T-helper 9 cell (primary cell): ENCODE measurements at places on chromosomes 11 and 22.

GRCh38 chr22:46148816-46149511, 1.4 kb upstream of the PPARA start:
- no peak for DNase-seq

- DNase-seq, result no peak
These were observed 89.5 kb downstream of the ME3 start for GRCh38 chr11:86582898-86583297.

- DNase-seq, result no peak
These were observed 4.3 kb upstream of the CCND1 start for GRCh38 chr11:69636512-69637197.

- DNase-seq, result no peak
These were observed 163.1 kb upstream of the PGR start for GRCh38 chr11:101292661-101293240.

DNA sequence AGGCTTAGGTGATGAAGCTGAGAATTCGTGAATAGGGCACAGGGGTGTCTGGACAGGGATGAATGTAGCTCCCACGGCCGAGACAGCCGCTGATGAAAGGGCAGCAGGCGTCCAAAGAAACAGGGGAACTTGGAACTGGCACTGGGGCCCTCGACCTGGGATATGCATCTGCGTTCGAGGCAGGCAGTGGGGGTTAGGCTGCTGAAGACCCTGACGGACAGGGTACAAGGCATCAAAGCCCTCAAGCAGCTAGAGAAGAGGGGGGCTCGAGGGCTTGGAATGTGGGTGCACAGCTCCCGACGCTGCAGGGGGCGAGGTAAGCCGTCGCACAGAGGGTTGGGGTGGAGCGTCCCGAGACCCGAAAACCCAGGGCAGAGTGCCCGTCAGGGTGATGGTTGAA, 6.9 kb upstream of the SYT8 start:
- DNase-seq, result no peak

GRCh38 chr11:80144897-80145594, 704.2 kb upstream of the TENM4 start:
- DNase-seq, result no peak

DNA sequence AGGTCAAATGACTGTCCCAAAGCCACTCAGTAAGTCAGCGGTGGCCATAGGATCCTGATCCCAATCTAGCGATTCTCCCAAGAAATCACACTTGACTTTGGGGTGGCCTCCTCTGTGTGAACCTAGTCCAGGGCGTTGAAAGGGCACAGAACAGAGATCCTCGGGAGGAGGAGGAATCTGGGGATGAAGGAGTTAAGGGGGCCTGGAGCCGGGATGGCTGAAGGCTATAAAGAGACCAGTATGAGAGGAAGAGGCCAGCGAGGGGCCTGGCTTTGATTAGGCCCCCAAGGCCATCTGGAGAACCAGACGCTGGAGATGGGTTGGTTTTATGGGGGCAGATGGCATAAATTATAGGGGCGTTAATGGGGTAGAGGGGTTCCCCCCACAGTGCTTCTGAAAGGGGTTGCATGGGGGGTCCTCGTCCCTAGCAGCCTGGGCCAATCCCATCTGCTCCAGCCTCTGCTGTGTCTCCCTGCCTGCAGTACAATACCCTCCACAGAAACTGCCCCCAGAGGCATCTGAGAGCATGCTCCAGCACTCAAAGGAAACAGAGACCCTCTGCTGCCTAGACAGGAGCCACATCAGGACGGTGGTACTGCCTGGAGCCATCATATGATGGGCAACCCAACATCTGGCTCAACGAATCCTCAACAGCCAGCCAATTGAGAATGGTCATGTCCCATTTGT, 35.2 kb upstream of the TRIM29 start:
- DNase-seq, result no peak

DNA sequence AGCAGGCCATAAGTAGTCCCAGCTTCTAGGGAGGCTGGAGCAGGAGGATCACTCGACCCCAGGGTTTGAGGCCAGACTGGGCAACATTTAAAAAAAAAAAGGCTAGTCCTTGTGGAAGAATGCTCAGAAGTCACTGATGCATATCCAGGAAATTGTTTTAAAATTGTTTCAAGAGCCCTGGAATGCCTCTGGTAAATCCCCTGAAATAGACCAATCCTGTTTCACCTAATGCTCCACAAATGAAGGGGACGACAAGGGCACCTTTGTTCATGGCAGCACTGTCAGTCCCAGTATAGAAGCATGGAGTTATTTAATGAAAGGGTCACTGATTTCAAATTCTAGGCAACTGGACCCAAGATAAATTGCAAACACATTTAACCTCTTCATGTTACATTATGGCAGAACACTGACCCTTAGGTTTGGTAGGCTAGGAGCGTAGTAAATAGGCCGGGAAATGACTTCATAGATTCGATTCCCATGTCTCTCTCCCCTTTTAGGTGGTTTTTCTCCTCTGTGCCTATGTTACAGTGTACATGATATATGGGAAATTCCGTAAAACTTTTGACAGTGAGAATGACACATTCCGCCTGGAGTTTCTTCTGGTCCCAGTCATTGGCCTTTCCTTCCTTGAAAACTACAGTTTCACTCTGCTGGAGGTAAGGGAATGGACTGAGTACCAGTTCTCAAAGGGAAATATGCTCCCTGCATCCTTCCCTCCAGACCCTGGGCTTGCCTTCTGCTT, 11.4 kb downstream of the KDELR3 start:
- no peak for DNase-seq

DNA sequence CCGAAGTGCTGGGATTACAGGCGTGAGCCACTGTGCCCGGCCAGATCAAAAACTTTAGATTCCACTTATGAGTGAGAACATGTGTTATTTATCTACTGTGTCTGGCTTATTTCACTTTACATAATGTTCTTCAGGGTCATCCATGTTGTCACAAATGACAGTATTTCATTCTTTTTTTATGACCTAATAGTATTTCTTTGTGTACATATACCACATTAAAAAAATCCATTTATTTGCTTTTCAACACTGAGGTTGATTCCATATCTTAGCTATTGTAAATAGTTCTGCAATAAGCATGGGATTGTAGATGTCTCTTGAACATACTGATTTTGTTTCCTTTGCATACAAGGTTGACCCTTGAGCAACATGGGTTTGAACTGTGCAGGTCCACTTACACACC, 13.2 kb upstream of the SCGB1D1 start:
- DNase-seq, result no peak

DNA sequence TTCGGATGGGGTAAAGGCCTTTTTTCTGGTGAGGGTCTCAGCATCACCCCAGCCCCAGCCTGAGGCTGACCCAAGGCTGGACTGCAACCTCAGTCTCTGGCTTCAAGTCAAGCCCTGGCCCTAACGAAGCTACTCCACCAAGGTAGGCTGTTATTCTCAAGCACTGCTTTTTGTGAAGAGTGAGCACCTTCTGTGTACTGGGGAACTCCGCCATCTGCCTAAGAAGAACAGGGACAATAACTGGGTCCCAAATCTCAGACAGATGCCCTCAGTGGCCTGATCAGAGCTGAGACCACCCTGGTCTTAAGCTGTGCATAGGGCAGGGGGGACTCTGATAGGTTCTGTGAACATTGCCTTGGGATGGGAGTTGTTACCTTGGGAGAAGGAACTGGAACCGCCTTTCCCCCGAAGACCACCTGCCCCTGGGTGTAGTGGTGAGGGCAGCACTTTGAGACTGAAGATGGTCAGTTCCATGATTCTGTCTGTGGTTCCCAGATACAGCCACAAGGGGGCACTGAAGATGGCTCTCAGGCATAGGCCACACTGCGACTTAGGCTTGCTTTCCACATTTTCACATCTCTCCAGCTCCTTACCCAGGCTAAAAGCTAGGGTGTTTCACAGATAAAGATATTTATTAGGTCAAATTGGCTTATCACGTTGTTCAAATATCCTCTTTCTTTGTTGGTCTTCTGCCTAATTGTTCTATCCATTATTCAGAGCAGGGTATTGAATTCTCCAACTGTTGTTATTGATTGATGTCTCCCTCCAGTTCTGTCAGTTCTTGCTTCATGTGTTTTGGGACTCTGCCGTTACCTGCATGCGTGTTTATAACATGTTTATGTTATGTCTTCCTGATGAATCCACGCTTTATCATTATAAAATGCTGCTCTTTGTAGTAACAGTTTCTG, 11.8 kb upstream of the UVRAG start:
- DNase-seq, result peak; percentile 63

DNA sequence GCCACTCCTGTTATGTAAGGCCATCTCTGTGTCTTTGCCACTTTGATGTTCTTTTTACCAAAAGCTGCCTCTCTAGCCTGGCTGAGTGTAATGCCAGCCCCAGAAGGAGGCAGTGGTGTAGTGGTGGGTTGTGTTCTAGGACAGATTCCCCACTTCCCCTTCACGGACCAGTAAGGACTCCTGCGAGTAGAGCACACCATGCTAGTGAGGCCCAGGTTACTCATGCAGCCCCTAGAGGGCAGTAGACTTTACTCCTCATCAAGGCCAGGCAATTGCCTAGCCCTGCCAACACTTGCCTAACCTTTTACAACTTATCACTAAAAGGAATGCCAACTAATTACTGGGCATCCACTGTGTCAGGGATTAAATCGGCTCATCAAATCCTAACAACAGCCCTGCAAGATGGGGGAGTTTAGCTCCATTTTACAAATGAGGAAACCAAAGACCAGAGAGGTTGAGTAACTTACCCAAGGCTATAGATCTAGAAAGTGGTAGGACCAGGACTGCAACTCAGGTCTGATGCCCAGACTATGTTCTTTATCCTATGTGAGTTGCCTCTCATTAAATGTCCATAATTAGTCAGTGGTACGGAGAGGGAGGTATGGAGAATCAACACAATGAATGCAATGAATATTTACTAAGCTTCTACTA, 75.3 kb downstream of the APIP start:
- no peak for DNase-seq

GRCh38 chr11:17684550-17684949, 34.8 kb upstream of the MYOD1 start:
- no peak for DNase-seq

GRCh38 chr11:125724125-125724524, 22.0 kb upstream of the PATE1 start:
- DNase-seq, result no peak

DNA sequence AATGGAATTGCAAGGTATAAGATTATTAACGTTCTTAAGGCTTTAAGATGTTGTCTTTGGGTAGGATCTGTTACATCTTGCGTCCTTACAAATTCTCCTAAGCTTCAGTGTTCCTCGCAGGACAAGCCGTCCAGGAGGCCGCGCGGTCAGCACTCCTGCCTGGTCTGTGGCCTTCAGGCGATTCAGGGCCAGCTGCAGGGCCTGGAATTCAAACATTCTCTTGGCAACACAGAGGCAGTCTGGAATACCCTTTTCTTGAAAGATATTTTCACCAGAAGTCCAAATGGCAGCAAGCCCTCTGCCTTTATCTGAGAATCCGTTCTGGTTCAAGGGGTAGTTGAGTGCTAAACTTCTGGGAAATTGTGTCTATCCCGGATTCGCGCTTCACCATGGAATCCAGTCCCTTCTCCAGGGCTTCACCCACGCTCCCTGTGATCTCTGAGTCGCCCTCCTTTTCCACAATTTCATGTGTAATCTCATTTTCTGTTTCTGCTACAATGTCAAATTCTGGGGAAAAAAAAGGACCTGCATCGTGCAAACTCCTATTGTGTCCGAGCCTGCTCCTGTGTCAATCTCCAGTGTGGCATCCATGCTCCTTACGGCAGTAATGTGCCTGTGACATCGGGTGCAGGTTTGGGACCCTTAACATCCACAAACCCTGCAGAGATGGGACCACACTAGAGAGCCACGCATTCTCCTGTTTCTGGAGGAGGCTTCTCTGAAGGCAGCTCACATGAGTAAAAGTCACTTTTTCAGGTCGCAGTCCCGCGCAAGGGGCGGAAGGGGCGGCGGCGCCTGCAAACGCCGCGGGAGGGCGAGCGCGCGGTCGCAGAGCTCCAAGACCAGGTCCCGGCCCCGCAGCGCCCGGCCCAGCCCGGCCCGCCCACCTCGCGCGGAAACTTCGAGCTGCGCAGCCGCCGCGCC, 25.4 kb upstream of the SORL1 start:
- peak; percentile 37 for DNase-seq

GRCh38 chr22:46517255-46517761, 20.1 kb downstream of the CELSR1 start:
- DNase-seq, result no peak

DNA sequence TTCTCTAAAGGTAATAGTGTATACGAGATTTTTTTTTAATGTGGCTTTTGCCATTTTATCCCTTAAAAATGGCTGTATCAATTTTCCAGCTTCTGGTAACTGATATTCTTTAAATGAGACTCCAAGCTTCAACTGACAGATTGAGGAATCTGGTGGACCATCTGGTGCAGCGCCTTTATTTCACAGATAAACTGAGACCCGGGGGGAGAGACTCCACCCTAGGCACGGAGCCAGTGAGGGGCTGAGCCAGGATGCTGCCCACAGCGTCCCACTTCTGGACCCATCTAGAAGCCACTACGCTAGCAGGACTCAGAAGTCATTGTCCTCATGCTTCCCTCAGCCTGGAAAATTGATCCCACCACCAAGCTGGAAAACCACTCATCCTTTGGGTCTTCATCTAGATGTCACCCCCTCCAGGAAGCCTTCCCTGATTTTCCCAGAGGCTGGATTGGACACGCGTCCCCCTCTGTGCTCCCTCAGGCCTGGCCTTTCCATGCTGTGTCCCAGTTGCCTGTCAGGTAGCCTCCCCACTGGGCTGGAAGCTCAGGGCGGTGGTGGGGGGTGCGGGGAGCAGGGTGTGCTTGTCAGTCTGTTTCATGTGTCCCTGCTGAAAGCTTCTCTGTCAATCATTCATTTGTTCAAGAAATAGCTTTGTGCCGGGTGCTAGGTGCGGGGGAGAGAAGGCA, 12.3 kb upstream of the CD5 start:
- no peak for DNase-seq

- DNase-seq, result no peak
These were observed 103.9 kb downstream of the DBX1 start for GRCh38 chr11:20056109-20056949.

DNA sequence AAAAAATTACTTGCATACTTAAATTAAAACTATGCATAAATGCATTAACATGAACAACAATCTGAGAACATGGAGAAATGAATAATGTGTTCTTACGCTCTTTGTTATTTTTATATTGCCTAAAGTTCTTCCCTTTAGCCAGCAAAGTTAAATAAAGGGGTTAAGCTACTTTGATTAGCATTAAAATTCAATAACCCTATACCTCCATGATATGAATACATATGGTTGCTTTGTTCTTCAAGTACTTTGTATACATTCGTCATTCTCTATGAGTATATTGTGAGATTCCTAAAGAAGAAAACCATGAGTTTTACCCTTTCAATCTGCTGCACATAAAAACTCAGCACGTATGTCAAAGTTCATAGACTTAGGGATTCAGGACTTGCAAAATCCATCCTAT, 578.3 kb downstream of the DLG2 start:
- no peak for DNase-seq

DNA sequence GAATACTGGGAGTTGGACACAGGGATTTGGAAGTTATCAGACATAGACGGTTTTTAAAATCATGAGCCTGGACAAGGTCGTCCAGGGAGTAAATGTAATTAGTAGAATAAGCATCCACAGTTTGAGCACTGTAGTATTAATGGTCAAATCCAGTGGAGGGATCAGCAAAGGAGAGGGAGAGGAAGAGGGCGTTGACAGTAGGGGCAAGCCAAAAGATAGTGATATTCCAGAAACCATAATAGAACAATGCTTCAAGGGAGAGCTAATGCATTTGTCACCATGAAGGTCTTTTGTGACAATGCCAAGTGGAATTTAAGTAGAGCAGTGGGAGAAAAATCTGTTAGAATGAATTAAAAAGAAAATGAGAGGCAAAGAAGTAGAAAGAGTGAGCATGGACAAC, 68.9 kb upstream of the SLC5A12 start:
- DNase-seq, result no peak
